ENCODE measurements at places on chromosomes 2 and 18.

GRCh38 chr2:238521870-238522269 is 95.1 kb downstream of the ASB1 start:
- no peak for DNase-seq

GRCh38 chr2:218375212-218375611 is 6.9 kb upstream of the SLC11A1 start:
- DNase-seq = no peak

DNA sequence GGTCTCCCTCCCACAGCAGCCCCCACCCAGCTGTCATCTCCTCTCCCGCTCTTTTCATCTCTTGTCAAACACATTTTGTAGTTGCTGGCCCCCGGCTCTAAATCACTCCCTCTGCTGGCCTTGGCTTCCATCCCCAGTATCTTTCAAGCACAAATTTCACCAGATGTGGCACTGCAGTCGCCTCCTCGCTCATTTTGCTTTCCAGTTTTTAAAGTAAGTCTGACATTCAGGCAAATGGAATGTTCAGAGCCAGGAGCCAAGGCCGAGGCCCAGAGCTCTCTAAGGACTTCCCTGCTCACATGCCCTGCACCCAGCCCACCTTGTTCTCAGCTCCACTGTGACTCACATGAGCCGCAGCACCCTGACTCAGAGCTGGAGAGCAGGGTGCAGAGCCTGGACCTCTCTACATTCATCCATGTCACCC is 158.4 kb downstream of the GALNT14 start:
- no peak for DNase-seq

DNA sequence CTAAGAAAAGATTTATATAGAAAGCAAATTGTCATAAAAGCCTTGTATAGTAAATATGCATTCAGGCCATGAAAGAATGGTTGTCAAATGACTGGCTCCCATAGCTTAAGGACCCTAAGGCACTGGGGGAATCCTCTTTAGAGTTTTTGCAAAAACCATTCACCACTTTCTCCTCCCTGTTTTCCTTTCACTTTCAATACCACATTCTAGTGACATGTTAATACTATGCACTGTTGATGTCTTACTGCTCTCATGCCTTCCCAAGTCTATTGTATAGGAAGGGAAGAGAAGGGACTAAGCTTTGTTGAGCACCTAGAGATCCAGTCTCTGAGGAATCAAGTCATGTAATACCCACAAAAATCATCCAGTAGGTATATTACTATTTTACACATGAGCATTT is 383.0 kb upstream of the LRRTM1 start:
- no peak for DNase-seq

DNA sequence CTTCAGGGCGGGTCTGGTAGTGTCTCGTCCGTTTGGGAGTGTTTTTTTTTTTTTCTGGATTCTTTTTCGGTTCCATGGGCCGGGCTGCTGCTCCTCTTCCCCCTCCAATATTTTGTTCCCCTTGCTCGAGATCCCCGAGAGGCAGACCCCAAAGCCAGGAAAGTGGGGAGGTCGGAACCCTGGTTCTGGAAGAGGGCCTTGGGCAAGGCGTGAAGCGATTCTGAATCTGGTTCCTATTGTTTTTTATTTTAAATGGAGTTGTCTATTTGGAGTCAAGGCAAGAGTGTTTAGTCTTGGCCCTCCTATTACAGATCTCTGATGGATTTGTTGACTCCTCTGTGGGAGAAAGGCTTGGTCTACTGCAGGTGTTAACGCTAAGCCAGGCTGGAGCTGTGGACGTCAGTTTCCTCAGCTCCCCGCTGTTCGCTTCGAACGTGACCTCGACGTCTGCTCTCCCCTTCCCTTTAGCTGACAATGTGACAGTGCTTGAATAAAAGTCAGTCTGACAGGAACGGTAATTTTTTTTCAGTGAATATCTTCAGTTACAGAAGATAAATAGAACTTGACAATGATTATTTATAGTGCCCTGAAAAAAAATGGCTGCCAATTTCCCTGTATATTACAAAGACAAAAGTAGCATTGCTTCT is 683 bp upstream of the DNAJC27 start:
- DNase-seq = no peak

DNA sequence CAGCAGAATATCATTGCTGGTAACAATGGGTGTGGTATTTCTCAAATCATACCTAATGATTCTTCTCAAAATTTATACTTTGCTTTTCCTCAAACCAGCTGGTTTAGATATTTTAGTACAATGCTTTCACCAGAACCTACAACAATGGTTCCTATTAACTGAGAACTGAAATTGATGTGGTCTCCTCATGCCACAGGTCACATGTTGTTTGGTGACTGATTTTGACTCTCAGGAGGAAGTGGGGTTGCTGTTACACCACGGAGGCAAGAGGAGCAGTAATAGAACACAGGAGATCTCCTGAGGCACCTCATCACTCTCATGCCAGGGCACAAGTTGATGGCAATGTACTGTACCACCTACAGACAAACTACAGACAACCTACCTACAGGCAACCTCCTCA is 3.0 kb upstream of the CEP68 start:
- no peak for DNase-seq

- DNase-seq = no peak
These were observed 780.4 kb upstream of the NRXN1 start for GRCh38 chr2:51812138-51812866.

GRCh38 chr2:219998107-219998506 is 370.7 kb downstream of the SLC4A3 start:
- DNase-seq = no peak

- no peak for DNase-seq
These were observed 31.8 kb downstream of the SERPINB5 start for GRCh38 chr18:63508596-63508995.

GRCh38 chr2:11589316-11589940 is 55.6 kb downstream of the GREB1 start:
- no peak for DNase-seq

GRCh38 chr18:55466789-55467188 is 121.2 kb downstream of the TCF4 start:
- no peak for DNase-seq

GRCh38 chr2:34102339-34102738 is 503.2 kb upstream of the FAM98A start:
- no peak for DNase-seq

DNA sequence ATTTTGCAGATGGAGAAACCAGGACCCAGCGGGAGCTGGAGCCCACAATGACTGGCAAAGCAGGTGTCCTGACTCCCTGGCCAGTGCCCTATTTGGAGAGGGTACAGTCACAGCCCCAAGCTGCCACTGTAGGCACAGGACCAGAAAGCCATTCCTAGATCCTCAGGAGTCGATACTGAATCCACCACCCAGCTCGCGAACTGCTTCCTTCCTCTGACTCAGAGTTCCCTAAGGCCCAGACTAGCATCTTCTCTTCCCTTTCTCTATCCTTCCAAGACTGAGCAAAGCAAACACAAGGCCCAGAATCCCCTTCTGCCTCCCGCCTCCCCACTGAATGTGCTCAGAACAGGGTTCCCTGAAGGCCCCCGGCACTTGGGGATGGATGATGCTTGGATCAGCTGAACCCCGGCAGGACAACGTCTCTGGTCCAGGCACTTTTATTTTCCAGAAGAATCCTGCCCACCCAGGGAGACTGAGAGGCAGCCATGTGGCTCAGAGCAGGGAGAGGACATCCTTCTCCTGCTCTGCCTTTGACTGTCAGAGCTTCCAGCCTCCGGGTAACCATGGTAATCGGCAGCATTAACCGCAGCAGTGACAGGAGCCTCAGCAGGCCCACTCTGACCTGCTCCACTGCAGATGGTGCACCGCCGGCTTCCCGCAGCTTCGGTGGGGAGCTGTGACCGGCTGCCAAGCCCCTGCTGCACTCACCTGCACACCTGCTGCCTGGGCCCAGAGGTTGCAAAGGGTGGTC is 34.8 kb upstream of the KLHL29 start:
- DNase-seq = no peak

GRCh38 chr18:7958897-7959146 is 391.7 kb downstream of the PTPRM start:
- DNase-seq = no peak

- DNase-seq = no peak
These were observed 48.1 kb upstream of the CD226 start for GRCh38 chr18:69995774-69996173.

DNA sequence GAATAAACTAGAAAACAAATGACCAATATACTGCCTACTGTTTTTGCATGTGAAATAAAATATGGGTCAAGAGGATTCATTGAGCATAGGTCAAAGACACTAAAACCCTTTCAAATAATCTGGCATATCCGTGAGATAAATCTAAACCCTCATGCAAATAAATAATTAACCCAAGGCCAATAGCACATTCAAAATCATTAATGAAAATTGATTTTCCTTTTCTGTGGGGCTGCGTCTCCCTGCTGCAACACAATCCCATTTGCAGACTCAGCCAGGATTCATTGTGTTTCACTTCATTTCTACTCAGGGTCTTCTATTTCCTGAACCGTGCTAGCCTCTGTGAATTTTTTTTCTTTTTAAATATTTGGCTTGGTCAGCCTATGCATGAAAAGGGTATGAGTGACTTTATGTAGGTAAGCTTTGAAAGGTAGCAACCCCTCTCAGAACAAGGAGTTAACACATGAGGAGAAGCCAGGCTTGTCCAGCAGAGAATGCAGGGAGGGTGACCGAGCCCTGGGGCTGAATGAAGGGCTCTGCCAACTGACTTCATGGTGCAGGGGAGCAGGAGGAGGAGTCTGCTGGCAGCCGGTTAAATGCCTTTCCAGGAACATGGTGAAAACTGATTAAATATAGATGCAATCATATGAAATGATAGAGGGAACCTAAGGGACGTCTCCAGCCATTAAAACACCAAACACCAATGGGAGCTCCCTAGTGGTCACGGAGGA is 10.3 kb upstream of the CTAGE1 start:
- no peak for DNase-seq

GRCh38 chr2:120736624-120737339 is 1.1 kb downstream of the GLI2 start:
- no peak for DNase-seq

GRCh38 chr2:127279781-127280180 is 14.2 kb downstream of the ERCC3 start:
- DNase-seq = no peak

- DNase-seq = peak; percentile 50
These were observed 136.7 kb downstream of the TMEM247 start for GRCh38 chr2:46615986-46616485.

DNA sequence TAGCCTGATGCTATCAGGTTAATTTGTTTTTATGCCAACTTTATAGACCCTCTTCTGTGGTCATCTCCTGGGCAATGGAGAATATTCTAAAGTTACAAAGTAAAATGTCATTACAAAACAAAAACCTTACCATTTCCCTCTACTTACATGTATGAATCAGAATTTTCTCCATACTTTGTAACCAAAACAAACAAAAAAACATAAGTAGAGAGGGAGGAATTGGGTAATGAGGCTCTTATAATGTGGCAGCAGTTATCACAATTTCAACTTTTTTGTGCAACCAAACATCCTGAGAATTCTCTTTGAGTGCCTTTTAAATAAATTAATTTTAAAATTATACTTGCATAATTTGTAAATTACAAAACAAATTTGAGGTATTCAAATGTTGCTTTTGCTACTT is 332.8 kb downstream of the TXNL1 start:
- DNase-seq = no peak

All from NCI-H187 (cell line).